ENCODE measurements at places on chromosomes 11 and 22.

DNA sequence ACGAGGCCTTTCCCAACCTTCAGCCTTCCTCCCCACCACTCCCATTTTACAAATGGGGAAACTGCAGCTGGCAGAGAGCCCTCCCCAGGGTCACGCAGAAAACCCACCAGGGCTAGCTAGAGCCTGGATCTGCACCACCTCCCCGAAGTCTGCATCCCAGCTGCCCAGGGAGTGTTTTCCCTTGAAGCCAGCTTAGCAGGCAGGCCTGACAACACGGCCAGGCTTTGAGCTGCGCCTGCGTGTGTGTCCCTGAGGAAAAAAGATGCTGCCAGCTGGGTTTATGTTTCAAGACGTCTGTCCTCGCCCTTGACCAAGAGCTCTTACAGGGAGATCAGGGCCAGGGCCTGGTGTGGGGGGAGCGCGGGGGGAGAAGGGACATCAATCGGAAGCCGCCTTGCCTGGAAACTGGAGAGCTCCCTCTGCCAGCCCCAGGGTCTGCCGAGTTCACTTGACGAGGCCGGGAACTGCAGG is 20.3 kb downstream of the WNT11 start:
- DNase-seq, result no peak
- no peak overlapping the region for H3K4me3 ChIP-seq
- H3K27me3 ChIP-seq, result no peaks in the 10 kb centered on the region
- H3K27ac ChIP-seq, result no peak overlapping the region

DNA sequence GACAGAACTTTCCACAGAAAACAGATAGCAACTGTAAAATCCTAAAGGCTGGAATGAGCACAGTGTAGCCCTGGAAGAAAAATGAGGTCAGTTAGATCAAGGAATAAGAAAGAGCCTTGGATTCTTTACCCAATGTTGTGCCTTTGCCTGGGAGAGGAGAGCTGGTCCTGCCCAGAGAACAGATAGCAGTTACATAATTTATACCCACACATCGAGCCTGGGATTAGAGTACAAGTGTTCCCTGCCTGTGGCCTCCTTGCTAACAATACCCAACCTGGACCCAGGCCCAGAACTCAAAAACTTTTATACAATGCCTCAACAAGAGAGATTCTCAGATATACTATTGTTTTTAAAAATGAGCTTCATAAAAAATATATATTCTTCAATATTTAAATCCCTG is 1998.4 kb downstream of the LRRC4C start:
- H3K4me1 ChIP-seq, result no peaks in the 10 kb centered on the region
- no peaks in the 10 kb centered on the region for H3K27me3 ChIP-seq

GRCh38 chr11:122625976-122626665 is 29.4 kb upstream of the UBASH3B start:
- H3K4me1 ChIP-seq, result no peaks in the 10 kb centered on the region
- DNase-seq, result no peak

DNA sequence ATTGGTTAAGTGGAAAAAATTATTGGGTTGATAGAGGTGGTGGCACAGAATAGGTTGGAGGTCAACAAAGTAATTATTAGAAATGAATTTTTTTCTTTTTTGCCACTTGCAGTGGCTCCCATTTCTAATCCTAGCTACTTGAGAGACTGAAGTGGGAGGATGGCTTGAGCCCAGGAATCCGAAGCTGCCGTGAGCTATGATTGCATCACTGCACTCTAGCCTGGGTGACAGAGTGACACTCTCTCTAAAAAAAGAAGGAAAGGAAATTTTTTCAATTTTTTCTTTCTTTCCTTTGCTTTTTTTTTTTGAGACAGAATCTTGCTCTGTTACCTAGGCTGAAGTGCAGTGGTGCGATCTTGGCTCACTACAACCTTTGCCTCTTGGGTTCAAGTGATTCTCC is 2.2 kb upstream of the BCO2 start:
- H3K27me3 ChIP-seq, result no peaks in the 10 kb centered on the region
- DNase-seq, result no peak
- H3K27ac ChIP-seq, result no peak overlapping the region
- no peak overlapping the region for H3K4me3 ChIP-seq

DNA sequence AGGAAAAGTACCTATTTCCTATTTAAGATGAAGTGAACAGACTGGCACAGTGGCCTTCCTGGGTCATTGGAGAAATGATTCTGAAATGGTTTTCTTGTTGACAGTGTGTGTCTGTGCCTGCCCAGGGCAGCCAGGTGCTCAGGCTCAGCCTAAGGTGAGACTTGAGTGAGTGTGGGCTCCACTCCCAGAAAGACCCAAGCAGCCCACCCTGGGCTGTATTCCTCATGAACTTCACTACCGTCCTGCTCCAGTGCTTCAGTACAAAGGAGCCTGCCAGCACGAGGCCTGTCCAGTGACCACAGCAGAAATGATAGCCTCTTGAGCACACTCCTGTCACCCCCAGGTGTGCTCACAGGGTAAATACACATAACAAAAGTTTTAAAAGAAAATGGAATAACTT is 49.5 kb downstream of the GAB4 start:
- H3K36me3 ChIP-seq, result no peaks in the 10 kb centered on the region
- no peak for DNase-seq
- H3K4me1 ChIP-seq, result no peaks in the 10 kb centered on the region
- H3K27ac ChIP-seq, result no peak overlapping the region
- H3K27me3 ChIP-seq, result 0 out of 3 replicates have a peak, but pooled peaks cover 11% of the 10 kb centered on the region

DNA sequence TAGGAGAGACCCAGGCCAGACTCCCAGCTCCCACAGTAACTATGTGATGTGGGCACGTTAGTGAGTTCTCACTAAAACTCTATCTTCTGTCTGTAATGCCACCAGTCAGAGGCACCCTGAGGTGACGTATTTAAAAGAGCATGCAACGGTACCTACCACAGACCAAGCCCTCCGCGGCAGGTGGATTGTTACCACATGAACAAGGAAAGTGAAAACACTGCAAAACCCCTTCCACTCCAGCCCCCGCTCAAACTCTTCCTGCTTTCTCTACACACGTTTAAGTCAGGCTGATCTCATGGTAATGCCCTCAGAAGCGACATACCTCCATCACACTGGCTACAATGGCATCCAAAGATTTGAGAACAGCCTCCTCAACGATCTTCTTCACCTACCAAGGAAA is 36.7 kb downstream of the SERPIND1 start:
- no peak overlapping the region for H3K4me3 ChIP-seq
- no peak for DNase-seq
- no peaks in the 10 kb centered on the region for H3K4me1 ChIP-seq
- H3K27me3 ChIP-seq, result no peaks in the 10 kb centered on the region
- H3K36me3 ChIP-seq, result peaks cover 13% of the 10 kb centered on the region

DNA sequence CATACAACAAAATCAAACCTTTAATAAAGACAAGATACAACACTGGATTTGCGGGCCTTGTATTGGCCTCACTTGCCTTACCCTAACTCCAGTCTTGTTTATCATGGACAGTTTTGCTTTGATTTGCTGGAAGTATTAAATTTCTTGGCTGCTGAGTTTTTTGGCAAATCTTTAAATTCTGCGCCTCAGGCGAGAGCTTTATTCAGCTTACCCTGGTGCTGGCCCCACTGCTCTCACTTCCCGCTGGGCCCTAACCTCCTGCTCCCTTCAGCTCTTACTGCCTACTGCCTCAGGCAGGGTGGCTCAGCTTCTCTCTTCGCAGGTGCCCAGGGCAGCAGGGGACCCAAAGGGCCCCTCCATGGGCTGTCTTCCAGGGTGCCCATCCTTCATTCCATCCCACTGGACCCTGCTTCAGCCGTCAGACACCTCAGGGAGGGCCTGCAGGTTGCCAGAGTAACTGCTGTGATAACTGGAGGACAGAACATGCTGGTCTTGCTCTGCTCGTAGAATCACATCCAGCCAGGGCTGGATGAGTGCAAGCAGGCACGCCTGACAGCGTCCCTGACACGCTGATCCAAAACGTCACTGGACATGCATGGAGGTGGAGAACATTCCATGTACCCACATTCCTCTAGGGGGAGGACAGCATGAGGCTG is 45.7 kb upstream of the TUB start:
- no peak overlapping the region for H3K27ac ChIP-seq
- H3K4me3 ChIP-seq, result no peak overlapping the region
- H3K27me3 ChIP-seq, result no peaks in the 10 kb centered on the region
- H3K36me3 ChIP-seq, result no peaks in the 10 kb centered on the region

- no peak overlapping the region for H3K4me3 ChIP-seq
- DNase-seq, result no peak
- H3K27ac ChIP-seq, result no peak overlapping the region
- H3K4me1 ChIP-seq, result no peaks in the 10 kb centered on the region
- no peaks in the 10 kb centered on the region for H3K36me3 ChIP-seq
- H3K27me3 ChIP-seq, result no peaks in the 10 kb centered on the region
These were observed 209.5 kb downstream of the CASP12 start for GRCh38 chr11:104688731-104689130.

DNA sequence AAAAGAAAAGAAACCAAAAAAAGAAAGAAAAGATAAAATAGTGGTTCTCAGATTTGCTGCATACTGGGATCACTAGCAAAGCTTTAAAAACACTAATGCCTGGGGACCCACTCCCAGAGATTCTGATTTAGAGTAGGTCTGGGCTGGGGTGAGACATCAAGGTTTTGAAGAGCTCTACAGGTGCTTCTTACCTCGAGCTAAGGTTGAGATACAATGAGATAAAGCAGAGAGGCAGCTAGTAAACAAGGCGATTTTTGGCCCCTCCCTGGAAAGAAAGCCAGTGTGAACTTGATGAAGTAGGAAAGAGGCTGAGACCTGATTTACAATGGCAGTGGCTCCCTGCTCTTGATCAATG is 327.6 kb upstream of the CCDC90B start:
- no peaks in the 10 kb centered on the region for H3K36me3 ChIP-seq
- no peak overlapping the region for H3K4me3 ChIP-seq
- H3K27me3 ChIP-seq, result no peaks in the 10 kb centered on the region
- no peaks in the 10 kb centered on the region for H3K4me1 ChIP-seq
- DNase-seq, result no peak

DNA sequence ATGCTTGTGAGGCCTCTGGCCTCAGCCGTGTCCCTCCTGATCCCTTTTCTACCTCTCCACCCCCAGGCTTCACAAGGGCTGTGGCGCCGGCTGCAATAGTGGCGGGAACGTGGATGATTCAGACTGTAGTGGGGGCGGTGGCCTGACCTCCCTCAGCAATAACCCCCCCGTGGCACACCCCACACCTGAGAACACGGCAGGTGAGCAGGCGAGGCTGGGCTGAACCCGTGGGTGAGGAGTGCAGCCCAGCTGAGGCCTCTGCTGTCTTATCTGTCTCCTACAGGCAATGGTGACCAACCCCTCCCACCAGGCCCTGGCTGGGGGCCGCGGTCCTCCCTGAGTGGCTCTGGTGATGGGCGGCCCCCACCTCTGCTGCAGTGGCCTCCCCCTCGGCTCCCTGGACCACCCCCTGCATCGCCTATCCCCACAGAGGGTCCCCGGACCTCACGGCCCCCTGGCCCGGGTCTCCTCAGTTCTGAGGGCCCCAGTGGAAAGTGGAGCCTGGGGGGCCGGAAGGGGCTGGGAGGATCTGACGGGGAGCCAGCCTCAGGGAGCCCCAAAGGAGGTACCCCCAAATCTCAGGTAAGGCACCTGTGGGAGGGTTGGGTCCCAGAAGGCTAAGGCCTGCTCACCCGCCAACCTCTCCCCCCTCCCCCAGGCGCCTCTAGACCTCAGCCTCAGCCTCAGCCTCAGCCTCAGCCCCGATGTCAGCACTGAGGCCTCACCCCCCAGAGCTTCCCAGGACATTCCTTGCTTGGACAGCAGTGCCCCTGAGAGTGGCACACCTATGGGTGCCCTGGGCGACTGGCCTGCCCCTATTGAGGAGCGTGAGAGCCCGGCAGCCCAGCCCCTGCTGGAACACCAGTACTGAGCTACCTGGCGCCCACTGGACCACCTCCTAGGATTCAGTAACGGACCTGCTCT is 1.5 kb upstream of the SIPA1 start:
- peaks cover 23% of the 10 kb centered on the region for H3K36me3 ChIP-seq
- H3K4me3 ChIP-seq, result no peak overlapping the region
- no peak for DNase-seq
- peaks cover 33% of the 10 kb centered on the region for H3K4me1 ChIP-seq

- no peaks in the 10 kb centered on the region for H3K36me3 ChIP-seq
- H3K4me1 ChIP-seq, result peaks cover 16% of the 10 kb centered on the region
- no peaks in the 10 kb centered on the region for H3K27me3 ChIP-seq
- H3K27ac ChIP-seq, result no peak overlapping the region
- H3K4me3 ChIP-seq, result no peak overlapping the region
These were observed 12.9 kb downstream of the OLFML1 start for GRCh38 chr11:7498193-7498592.

DNA sequence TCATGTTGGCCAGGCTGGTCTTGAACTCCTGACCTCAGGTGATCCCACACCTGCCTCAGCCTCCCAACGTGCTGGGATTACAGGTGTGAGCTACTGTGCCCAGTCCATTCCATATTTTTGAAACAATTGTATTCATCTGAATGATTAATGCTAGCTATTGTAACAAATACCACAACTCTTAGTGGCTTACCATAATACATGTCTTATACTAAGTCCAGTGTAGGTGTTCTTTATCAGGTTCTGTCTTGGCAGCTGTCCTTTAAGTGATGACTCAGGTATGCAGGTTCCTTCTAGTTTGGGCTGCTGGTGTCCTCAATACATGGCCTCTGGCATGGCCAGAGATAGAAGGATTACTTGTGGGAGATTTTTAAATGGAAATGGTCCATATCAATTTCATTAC is 39.0 kb downstream of the UVRAG start:
- no peaks in the 10 kb centered on the region for H3K27me3 ChIP-seq
- peaks cover 11% of the 10 kb centered on the region for H3K36me3 ChIP-seq
- no peak overlapping the region for H3K4me3 ChIP-seq
- H3K4me1 ChIP-seq, result no peaks in the 10 kb centered on the region
- no peak overlapping the region for H3K27ac ChIP-seq
- DNase-seq, result no peak

- no peaks in the 10 kb centered on the region for H3K27me3 ChIP-seq
- H3K27ac ChIP-seq, result no peak overlapping the region
- 0 out of 2 replicates have a peak, but pooled peaks cover 2% of the 10 kb centered on the region for H3K36me3 ChIP-seq
- peaks cover 37% of the 10 kb centered on the region for H3K4me1 ChIP-seq
These were observed 15.6 kb upstream of the ARHGAP8 start for GRCh38 chr22:44736581-44737405.

DNA sequence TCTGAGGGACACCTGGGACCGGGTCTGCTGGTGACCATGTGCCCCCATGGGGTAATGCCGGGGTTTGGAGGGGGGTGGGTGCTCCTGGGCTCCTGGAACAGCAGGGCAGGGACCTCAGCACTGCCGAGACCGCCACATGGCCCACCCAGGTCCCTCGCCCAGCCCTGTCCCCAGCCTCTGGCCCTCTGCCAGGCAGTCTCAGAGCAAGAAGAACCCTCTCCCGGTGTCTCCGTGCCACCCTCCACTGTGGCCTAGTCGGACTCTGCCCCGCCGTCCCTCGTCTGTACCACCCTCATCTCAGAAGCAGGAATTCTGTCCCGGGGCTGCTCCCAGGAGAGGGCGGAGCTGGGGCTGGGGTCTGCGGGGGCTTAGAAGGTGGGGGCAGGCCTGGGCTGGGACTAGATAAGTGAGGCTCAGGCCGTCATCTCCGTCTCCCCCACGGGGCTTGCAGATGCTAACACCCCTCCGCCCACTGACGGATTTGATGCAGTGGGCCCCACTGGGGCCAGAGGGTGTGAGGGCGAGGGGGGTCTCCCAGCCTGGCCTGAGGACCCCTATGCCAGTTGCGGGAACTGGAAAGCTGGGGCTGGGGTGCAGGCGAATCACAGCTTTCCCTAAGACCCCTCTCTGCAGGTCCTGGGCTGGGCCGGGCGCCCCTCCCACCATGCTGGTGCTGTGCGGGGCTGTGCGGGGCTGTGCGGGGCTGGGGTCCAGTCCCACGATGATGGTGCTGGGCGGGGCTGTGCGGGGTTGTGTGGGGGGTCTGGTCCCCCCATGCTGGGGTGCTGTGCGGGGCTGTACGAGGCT is 1.1 kb downstream of the MUC5AC start:
- H3K27ac ChIP-seq, result no peak overlapping the region
- no peaks in the 10 kb centered on the region for H3K36me3 ChIP-seq
- H3K4me1 ChIP-seq, result peaks cover 5% of the 10 kb centered on the region
- H3K4me3 ChIP-seq, result no peak overlapping the region
